Activated naive CD8-positive, alpha-beta T cell treated with anti-CD3 and anti-CD28 coated beads for 36 hours (primary cell): ENCODE measurements at places on chromosomes 2 and 18.

GRCh38 chr2:183780072-183780471 is 655.8 kb downstream of the NUP35 start:
- H3K27me3 ChIP-seq: no peaks in the 10 kb centered on the region
- H3K27ac ChIP-seq: no peak overlapping the region
- H3K36me3 ChIP-seq: no peaks in the 10 kb centered on the region
- DNase-seq: no peak

DNA sequence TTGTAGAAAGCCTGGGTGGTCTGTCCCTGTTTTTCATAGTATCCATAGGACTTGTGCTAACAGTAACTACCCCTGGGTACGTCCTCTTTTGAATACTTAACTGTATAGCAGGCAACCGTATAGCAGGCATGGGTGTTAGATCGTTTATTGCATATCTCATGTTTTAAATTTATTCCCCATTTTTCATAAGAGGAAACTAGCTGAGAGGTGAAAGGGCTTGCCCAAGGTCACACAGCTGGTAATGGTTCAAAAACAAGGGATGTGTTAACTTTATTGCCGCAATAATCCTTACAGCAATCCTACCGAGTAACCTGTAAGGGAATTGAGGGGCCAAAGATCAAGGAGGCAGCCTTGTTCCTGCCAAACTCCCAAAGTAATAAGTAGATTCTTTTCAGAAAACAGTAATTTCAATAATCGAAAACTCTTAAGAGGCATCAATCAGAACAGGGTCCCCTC is 990 bp upstream of the MGAT4A start:
- peak overlapping the region; percentile 83 for H3K27ac ChIP-seq
- peaks cover 59% of the 10 kb centered on the region for H3K4me1 ChIP-seq
- H3K36me3 ChIP-seq: peaks cover 12% of the 10 kb centered on the region
- H3K27me3 ChIP-seq: no peaks in the 10 kb centered on the region
- no peak for DNase-seq
- H3K4me3 ChIP-seq: peak overlapping the region; percentile 85

GRCh38 chr2:71882236-71882946 is 265.3 kb downstream of the CYP26B1 start:
- no peaks in the 10 kb centered on the region for H3K4me1 ChIP-seq
- no peak for DNase-seq
- no peak overlapping the region for H3K4me3 ChIP-seq
- H3K27me3 ChIP-seq: peaks cover 7% of the 10 kb centered on the region
- no peak overlapping the region for H3K27ac ChIP-seq

DNA sequence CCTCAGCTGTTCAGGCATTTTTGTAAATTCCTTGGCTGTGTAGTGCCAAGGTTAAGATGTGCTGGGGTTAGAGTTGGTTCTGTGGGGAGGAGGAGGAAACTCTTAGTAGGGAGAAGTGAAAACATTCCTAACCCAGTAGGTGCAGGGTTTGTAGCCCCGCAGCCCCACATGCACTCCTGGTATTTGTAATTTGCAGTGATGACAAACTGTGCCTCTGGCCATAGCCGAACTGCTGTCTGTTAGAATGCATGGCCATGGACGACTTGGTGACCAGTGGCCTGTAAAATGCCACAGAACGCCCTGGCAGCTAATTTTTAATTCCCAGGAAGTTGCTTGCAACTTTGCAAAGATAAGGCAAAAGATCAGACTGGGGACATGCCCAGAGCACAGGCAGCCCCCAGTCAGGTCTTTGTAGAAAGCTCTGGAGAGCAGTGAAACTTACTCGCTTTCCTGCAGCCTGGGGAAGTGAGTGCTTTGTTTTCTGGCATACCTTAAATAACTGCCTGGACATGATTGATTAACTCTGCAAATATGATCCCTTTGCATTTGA is 38.4 kb downstream of the LYPD6B start:
- DNase-seq: no peak
- H3K27me3 ChIP-seq: peaks cover 36% of the 10 kb centered on the region
- no peak overlapping the region for H3K4me3 ChIP-seq
- no peaks in the 10 kb centered on the region for H3K4me1 ChIP-seq
- no peak overlapping the region for H3K27ac ChIP-seq

GRCh38 chr2:223896833-223897311 is 48.3 kb downstream of the WDFY1 start:
- no peak overlapping the region for H3K4me3 ChIP-seq
- peaks cover 27% of the 10 kb centered on the region for H3K36me3 ChIP-seq
- no peak for DNase-seq
- no peaks in the 10 kb centered on the region for H3K27me3 ChIP-seq

- H3K27ac ChIP-seq: peak overlapping the region; percentile 95
- peaks cover 59% of the 10 kb centered on the region for H3K4me1 ChIP-seq
These were observed 37.6 kb upstream of the MGAT5 start for GRCh38 chr2:134216152-134216829.

- DNase-seq: no peak
- H3K27ac ChIP-seq: no peak overlapping the region
- H3K4me1 ChIP-seq: peaks cover 8% of the 10 kb centered on the region
- no peaks in the 10 kb centered on the region for H3K36me3 ChIP-seq
- no peak overlapping the region for H3K4me3 ChIP-seq
- peaks cover 8% of the 10 kb centered on the region for H3K27me3 ChIP-seq
These were observed 46.0 kb downstream of the MCFD2 start for GRCh38 chr2:46869621-46870020.

DNA sequence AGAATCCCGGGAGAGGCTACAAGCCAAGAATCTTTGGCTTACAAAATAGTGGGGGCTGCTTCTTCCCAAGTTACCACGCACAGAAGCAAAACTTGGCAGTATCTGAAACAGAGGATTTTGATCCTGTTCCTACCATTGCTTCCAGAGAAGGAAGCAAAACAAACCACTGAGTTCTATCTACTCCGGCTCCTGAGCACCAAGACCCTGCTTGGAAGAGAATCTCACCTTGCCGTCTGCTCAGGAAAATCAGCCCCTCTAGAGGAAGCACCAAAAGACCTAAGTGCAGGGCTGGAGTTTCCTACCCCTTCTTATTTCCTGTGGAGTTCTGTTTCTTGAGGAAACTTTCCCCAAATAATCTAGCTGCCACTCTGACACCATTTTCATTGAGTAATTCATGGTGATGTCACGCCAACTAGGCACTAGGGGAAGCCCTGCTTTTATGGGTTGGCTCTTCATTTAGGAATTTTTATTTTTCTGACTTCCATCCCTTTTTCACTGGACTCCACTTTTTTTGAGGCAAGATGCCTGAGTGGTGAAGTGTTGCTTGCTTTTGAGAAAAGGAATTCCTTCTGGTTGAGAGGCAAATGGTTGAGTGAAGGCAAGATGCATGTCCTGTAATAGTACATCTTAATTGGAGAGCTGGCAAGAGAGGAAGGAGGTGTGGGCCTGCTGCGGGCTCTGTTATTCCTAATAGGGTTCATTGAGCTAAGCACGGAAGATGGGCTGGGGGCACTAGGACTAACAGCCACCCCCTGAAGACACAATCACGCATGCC is 36.8 kb upstream of the EML4 start:
- DNase-seq: no peak
- H3K27me3 ChIP-seq: no peaks in the 10 kb centered on the region
- peaks cover 70% of the 10 kb centered on the region for H3K4me1 ChIP-seq
- H3K36me3 ChIP-seq: no peaks in the 10 kb centered on the region

DNA sequence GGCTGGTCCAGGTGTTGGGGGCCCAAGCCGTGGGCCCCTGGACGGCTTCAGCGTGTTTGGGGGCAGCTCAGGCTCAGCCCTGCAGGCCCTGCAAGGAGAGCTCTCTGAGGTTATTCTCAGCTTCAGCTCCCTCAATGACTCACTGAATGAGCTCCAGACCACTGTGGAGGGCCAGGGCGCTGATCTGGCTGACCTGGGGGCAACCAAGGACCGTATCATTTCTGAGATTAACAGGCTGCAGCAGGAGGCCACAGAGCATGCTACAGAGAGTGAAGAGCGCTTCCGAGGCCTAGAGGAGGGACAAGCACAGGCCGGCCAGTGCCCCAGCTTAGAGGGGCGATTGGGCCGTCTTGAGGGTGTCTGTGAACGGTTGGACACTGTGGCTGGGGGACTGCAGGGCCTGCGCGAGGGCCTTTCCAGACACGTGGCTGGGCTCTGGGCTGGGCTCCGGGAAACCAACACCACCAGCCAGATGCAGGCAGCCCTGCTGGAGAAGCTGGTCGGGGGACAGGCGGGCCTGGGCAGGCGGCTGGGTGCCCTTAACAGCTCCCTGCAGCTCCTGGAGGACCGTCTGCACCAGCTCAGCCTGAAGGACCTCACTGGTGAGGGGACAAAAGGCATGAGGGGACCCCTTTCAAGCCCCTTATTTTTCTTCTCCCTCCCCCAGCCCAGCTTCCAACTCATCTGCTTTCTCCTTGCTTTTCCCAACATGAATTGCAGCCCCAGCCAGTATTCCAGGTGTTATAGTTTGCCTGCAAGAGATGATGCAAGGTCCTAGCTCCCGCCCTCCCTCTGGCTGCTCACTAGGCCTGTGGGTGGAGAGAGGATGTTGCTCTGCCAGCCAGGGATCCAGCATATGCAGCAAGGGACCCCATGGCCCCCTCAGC is 2.9 kb upstream of the KHK start:
- no peak for DNase-seq
- no peak overlapping the region for H3K4me3 ChIP-seq
- H3K4me1 ChIP-seq: peaks cover 31% of the 10 kb centered on the region
- no peak overlapping the region for H3K27ac ChIP-seq
- no peaks in the 10 kb centered on the region for H3K27me3 ChIP-seq

GRCh38 chr2:230758566-230759480 is 46.2 kb downstream of the CAB39 start:
- H3K27me3 ChIP-seq: no peaks in the 10 kb centered on the region
- DNase-seq: no peak
- no peak overlapping the region for H3K4me3 ChIP-seq

- H3K36me3 ChIP-seq: peaks cover 8% of the 10 kb centered on the region
- no peaks in the 10 kb centered on the region for H3K27me3 ChIP-seq
- peak; percentile 18 for DNase-seq
These were observed 568.4 kb downstream of the TNS1 start for GRCh38 chr2:217434180-217434975.

- peak overlapping the region; percentile 79 for H3K27ac ChIP-seq
- DNase-seq: no peak
- peaks cover 33% of the 10 kb centered on the region for H3K36me3 ChIP-seq
- peaks cover 59% of the 10 kb centered on the region for H3K4me1 ChIP-seq
- no peaks in the 10 kb centered on the region for H3K27me3 ChIP-seq
- peak overlapping the region; percentile 23 for H3K4me3 ChIP-seq
These were observed 132.6 kb downstream of the MAP4K4 start for GRCh38 chr2:101830146-101830545.

DNA sequence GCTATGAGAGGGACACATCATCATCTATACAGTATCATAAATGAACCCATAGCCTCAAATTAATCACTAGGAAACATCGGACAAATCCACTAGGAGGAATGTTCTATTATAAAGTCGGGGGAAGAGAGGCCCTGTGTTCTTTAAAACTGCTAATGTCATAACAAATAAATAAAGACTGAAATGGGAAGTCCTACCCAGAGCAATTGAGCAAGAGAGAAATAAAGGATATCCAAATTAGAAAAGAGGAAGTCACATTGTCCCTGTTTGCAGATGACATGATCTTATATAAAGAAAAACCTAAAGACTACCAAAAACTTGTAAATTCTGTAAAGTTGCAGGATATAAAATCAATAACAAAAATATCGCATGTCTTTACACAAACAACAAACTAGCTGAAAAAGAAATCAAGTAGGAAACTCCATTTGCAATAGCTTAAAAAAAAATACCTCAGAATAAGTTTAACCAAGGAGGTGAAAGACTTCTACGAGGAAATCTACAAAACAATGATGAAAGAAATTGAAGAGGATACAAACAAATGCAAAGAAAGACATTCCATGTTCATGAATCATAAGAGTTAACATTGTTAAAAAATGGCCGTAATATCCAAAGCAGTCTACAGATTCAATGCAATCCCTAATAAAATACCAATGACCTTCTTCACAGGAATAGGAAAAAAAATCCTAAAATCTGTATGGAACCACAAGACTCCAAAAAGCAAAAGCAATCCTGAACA is 30.6 kb downstream of the RTN4 start:
- no peak overlapping the region for H3K4me3 ChIP-seq
- DNase-seq: no peak
- H3K27ac ChIP-seq: no peak overlapping the region
- no peaks in the 10 kb centered on the region for H3K27me3 ChIP-seq
- peaks cover 31% of the 10 kb centered on the region for H3K36me3 ChIP-seq
